Hematopoietic multipotent progenitor cell treated with erythropoietin and hydrocortisone succinate and interleukin-3 and kit ligand, for 6 days (in vitro differentiated cells): ENCODE measurements at places on chromosomes 4 and X.

- DNase-seq: no peak
These were observed 108.6 kb downstream of the RTL5 start for GRCh38 chrX:72023071-72023470.

DNA sequence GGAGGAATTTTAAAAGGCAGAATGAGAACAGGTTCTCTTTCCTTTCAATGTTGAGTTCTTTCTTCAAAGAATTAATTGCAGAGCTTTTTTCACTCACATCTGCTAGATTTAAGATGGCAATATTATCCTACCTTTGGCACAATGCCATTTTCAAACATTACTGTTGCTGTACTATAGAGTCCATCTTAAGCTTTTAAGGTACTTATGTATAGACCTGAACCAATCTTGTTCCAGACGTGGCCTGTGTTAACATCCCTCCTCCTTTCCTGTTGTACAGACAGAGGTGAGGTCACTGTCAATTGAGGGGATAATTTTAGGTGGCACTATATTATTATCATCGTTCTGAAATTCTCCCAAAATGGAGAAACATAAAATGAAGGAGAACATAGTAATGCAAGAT is 53.0 kb upstream of the MYOZ2 start:
- no peak for DNase-seq

DNA sequence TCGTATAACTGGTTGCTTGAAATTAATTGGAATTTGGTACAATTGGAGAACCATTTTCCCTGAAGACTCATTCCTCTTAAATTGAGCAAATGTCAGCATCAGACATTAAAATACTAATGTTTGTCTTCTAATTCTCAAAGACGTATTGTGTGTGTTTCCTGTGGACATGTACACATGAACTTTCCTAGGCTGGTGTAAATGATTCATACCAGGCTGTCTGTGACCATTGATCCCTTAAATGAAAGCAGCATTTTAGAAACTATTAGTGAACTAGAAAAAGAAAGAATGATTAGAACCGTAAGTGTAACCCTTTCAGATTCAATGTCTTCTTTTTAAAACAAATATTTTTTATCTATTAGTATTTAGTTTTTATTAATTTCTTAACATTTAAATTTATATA is 332.9 kb downstream of the PPP3CA start:
- no peak for DNase-seq

GRCh38 chrX:150366951-150367545 is 3.9 kb downstream of the MAMLD1 start:
- peak; percentile 4 for DNase-seq

GRCh38 chr4:184899261-184900134 is 73.7 kb upstream of the ACSL1 start:
- DNase-seq: peak; percentile 13

- no peak for DNase-seq
These were observed 96.5 kb downstream of the CHRDL1 start for GRCh38 chrX:110699109-110699508.

GRCh38 chrX:20382518-20383297 is 116.0 kb upstream of the RPS6KA3 start:
- DNase-seq: peak; percentile 23

DNA sequence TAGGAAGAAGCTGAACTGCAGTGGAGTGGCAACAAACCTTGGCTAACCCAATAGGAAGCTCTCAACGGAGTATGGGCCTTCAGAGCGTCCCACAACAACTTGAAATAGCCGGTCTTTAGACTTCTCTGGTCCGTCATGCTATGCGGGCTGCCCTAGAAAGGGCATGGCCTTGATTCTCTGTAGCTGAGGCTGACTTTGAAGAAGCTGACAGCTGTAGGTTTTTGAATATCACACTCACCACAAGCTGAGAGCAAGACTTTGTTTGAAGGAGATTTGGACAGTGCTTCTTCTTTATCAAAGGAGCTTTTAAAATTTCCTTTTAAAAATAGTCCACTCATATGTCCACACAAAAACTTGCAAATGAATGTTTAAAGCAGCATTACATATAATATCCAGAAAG is 322.9 kb downstream of the CAMK2D start:
- no peak for DNase-seq

DNA sequence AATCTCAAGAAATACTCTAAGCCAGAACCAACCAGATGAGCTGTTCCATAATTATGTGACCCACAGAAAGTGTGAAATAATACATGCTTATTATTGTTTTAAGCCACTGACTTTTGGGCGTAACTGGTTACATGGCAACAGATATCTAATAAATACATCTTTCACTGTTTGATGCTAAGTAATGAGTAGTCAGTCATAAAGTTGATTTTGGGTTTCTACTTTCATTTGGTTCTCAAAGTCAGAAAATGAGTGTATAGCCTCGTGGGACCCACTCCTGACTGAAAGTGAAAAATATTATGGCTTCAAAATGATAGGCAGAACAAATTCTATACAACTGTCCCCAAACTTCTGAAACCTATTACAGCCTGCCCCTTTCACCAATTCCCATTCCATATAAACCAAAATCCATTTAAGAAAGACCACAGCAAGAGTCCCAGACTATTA is 88.0 kb upstream of the CBR4 start:
- DNase-seq: no peak

DNA sequence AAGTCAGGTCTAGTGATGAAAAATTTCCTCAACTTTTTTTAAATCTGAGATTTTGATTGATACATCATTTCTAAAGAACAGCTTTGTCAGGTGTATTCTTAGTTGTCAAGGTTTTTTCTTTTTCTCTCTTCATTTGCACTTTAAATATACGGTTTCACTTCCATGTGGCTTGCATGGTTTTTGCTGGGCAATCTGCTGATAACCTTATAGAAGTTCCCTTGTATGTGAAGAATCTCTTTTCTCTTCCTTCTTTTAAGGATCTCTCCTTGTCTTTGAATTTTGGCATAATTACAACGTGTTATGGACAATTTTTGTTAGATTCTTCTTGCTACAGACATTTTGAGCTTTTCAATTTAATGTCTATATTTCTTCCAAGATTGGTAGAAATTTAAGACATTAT is 76.4 kb downstream of the ZNF721 start:
- no peak for DNase-seq

GRCh38 chr4:76166480-76166879 is 18.3 kb upstream of the NUP54 start:
- no peak for DNase-seq

DNA sequence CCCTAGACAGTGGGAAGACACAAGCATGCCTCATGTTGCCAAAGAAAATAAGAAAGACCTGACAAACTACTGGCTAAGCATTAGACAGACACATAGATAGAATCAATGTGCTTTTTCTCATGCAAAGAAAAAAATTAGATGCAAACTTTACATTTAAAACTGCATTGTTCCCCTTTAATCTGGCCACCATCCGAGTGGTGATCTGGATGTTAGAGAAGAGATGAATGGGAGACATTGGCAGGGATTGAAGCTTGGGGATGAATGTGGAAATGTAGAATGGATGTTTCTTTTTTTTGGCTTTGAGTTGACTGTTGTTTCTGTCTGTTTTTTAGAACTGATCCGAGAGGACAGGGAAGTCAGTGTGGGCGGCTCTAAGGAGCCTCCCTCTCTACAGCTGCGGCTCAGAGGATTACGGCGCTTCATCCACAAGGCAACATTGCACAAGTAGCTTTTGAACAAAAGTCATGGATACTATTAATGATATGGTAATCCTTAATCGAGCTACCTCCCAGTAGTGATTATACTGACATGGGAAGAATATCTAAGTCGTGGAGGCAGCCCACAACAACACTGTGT is 53.0 kb downstream of the HELT start:
- DNase-seq: no peak

DNA sequence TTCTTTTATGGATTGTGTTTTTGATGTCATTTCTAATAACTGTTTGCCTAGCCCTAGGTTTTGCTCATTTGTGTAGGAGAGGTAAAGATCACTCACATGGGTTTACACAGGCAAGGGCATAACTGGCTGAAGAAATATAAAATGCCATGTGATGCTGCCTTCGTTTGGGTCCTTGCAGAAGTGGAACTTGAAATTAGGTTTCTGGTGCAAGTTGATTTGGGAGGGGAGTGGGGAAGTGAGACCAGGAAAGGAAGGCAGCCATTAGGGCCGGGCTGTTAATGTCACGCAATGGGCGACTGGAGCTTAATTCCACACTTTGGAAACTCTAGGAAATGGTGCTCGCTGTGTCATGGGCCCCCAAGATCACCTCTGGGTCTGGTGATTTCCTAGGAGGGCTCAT is 14.5 kb downstream of the CLCN4 start:
- DNase-seq: no peak

DNA sequence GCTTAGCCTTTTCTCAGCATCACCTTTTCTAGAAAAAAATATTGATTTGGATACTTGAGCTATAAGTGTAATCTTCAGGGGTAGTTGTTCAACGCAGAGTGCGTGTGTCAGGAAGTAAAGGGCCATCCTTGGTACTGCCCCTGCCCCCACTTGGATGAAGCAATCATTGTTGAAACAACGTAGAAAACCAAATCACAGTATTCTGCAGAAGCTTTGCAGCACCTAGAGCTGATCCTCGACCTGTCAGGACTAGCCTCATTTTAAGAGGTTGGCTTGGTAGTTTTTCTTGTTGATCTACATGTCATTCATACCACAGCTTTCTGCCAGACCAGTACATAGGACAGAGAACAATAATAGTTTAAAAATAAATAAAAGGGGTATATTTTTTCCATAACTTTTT is 65.3 kb upstream of the MYOZ2 start:
- no peak for DNase-seq

DNA sequence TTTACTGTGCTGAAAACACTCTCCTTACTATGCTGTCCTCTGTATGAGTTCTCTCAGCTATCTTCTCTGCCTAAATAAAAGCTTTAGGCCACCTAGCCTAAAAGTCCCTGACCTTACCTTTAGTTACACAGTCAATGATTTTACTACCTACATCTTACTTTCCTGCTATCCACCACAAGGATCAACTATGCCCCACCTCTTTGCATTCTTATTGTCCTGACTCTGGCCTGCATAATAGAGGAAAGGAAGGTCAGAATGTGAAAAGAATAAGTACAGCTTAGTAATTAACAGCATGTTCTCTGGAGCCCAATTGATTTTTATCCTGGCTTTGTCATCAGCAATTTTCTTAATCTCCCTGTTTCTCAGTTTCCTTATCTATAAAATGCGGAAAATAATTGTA is 1257.8 kb downstream of the RPA4 start:
- no peak for DNase-seq

GRCh38 chr4:39571054-39571453 is 43.8 kb upstream of the UGDH start:
- no peak for DNase-seq

DNA sequence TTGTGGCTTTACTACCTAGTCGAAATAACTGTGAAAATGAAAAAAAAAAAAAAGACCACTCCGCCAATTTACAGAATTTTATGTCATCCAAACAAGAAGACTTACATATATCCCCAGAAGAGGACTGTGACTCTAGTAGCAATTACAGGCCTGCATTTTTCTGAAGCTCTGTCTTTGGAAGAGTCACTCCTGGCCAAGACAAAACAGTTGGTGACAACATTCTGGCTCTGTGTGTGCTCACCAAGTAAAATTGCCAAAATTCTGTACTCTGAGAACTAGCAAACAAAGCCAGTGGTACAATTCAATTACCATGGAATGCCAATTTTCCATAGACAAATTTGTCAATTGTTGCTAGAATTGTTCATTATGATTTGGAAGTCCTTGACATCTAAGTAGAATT is 311.1 kb downstream of the PDGFC start:
- no peak for DNase-seq

- no peak for DNase-seq
These were observed 392.3 kb upstream of the GALNT7 start for GRCh38 chr4:172776203-172776861.

DNA sequence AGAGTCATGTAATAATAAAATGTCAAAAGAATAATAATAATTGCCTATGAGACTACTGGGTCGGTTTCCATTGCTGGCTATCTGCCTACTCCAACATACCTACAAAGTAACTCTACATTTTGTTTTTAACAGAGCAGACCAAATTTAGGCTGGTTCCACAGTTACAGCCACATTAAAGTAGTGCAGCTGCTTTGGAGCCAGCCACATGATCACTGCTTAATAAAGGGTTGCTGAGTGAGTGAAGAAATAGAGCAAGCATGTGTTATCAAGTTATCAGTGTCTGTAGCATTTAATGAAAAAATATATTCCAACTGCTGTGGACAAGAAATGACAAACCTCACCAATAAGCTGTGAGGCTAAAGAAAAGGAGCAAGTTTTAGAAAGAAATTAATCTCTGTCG is 782.3 kb downstream of the PCDH18 start:
- DNase-seq: no peak

DNA sequence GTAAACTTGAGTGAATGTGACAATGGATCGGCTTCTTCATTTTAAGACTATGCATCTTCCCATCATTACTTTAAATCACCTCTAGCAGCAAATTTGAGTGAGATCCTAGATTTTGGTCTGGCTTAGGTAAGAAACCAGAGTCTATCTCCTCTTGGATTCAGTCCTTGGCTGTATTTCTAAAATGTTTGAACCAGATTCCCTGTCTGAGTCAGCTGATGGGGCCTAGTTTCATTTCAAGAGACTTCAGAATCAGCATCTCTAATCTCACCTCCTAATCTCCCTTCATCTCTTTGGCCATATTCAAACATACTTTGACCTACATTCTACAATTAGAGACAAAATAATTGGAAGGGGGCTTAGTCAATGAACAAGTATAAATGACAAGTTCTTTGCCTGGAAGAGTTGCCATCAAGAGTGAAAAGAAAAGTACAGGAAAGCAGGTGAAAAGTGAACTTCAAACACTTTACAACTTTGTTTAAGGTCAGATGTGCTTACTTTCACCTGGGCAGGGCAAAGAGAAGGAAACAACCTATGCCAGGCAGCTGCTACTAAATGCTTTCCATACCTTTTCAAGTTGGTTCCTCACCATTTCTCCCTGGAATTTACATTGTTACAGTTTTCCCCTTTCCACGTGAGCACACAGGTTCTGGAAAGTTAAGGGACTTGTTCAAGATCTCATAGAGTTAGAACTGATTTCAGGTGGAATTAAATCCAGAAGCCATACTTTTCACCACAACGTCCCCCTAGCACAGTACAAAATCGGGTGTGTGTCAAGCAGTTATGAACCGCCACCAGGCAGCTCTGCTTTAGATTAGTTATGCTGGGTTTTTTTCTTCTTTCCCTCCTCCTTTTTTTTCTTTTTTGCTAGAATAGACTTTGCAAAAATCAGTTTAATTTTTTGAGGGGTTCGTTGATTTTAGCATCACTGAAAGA is 30.7 kb upstream of the PITX2 start:
- DNase-seq: no peak

- DNase-seq: no peak
These were observed 300.4 kb upstream of the CPEB2 start for GRCh38 chr4:14701896-14702295.

DNA sequence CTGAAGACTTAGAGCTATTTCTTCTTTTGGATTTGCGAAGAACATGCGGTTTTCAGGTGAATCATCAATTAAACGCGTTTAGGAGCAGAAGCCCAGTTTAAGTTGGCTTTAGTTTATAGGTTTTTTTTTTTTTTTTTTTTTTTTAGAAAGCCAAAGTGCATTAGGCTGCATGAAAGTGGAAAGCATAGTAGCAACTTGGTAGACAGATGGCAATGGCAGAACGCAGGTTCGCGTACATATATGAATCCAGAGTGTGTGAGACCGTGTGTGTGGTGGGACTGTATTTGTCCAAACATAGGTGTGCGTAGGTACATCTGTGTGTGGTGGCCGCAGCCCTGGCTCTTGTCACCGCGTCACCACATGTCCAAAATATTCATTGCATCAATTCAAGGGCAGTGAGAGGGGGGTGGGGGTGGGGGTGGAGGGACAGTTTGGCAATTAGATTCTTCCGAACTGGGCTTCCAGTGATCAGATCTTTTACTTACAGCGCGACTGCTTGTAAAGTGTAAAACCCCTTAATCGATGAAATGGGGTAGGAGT is 901 bp downstream of the JADE1 start:
- peak; percentile 66 for DNase-seq

GRCh38 chrX:926991-927390 is 285.5 kb downstream of the CRLF2 start:
- DNase-seq: no peak
